ENCODE measurements at places on chromosomes 12 and 14.

- no peak for DNase-seq
Observed at GRCh38 chr14:53946404-53947093, 10.1 kb downstream of the BMP4 start.

DNA sequence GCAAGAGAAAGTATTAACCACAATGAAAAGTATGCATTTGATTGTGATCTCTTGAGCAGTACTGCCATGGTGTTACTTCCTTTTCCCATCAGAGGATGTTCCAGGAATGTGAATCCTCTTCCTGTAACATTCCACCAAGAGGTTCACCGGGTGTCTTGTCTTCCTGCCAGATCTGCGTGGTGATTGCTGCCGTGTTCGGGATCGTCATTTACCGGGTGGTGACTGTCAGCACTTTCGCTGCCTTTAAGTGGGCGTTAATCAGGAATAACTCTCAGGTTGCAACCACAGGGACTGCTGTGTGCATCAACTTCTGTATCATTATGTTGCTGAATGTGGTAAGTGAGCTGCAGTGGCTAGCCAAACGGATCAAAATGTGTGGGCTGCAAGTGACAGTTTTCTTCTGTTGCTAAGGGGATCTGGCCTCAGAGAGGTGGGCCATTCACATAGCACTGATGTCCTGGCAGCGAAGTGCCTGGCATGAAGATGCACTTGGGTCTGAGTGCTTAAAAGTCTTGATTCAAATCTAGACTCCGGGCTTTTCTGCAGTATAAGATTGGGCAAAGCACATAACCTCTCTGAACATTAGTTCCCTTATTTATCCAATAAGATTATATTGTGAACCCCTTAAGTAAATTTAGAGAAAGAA is 123.4 kb downstream of the SLC5A8 start:
- DNase-seq, result no peak

- DNase-seq, result no peak
Observed at GRCh38 chr14:85895603-85896002, 365.7 kb downstream of the FLRT2 start.

DNA sequence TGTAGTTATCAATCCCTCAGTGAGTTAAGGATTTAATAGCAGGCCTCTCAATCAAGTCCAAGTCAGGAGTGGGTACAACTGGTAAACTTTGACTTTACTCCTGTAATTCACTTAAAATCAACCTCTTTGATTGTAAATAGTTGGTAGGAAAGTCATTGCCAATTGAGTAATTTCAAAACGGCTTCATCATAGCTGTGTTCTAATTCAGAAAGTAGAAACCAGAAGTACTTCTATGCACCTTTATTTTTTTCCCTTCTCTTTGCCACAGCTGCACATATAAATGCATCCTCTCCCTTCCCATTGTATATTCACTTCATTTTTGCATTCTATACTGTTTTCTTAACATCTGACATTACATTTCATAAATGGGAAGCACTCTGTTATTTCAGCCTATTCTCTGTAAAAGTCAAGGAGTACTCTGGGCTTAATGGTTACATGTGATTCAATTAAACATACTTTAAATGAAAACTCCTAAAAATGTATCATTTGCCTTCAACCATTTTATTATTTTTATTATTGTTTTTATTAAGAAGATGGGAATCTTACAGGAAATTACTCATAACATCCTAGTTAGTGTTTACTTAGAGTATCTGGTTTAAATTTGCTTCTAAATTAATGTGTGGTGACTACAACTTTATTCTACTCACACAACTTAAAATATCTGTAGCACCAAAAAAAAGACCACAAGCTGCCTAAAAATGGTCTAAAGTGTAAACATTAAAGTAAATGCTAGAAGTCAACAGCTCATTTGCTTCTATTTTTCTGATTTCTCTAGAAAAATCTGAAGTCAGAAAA is 171.2 kb downstream of the CEP128 start:
- no peak for DNase-seq

- no peak for DNase-seq
Observed at GRCh38 chr12:69102856-69103255, 136.5 kb upstream of the CPSF6 start.

DNA sequence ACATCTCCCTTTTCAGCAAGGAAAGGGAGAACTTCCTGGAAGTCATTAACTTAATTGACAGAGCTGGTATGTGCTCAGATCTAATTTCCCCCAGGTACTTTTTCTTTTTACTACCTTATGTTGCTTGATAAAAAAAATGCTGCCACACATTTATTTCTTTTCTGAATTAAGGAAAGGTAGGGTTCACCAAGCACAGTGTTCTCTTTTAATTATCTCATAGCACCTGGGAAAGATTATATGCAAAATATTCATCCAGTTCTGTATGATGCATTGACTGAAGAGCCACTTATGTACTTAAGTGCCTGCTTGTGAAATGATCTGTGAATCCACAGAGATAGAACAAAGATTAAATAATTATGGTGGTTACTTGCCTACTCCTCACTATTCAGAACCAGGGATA is 25.1 kb downstream of the KCNC2 start:
- DNase-seq, result no peak

DNA sequence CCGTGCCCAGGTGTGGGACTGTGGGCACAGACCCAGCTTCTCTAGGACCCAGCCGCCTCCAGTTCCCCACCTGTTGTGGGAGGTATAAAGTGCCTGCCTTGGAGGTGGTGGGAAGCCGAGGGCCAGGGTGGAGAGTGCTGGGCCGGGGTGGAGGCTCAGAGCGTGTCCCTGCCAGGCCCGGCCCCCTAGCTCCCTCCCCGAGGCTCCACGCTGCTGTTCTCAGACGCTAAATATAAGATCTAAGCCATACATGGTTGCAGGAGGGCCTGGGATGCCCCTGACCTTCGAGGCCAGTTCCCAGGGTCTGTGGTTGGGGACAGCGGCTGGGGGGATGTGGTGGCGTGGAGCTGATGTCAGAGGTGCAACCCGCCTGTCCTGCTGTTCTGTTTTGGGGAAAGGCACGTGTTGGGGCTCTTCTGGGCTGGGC is 10.8 kb downstream of the INF2 start:
- DNase-seq, result no peak

DNA sequence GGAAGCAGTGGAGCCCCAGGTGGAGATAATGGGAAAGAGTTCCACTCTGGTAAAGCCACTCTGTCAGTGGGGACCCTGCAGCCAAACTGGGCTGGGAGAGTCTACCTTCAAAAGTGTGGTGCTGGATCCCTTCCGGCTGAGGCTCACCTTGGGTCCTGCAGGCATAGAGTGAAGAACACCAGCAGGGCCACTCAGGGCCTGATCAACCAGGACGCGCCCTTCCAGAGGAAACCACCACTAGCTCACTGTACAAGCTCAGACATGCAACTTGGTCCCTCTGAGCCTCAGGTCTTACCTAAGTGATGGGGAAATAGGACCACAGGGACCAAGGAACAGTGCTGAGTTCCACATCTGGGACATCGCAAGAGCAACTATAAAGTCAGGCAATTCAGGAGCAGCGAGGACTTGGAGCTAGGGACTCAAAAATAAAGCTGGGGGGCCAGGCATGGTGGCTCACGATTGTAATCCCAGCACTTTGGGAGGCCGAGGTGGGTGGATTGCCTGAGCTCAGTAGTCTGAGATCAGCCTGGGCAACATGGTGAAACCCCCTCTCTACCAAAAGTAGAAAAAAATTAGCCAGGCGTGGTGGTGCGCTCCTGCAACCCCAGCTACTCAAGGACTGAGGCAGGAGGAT is 5.9 kb upstream of the PRPH start:
- no peak for DNase-seq

DNA sequence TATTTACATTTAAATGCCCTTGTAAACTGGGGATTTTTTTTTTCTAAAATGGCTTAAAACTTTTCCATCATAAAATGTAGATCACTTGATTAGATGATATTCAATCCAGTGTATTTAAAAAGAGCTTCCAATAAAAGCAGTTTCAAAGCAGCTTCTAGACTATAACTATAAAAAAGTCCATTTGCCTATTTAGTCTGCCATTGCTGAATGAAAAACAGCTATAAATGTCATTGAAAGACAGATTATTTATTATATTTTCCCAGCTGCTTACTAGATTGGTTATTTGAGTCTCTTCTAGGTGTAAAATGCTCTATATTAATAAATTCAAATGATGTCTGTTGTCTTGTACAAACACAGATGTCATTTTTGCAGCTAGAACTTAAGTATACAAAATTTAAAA is 414.8 kb downstream of the RMST start:
- no peak for DNase-seq

DNA sequence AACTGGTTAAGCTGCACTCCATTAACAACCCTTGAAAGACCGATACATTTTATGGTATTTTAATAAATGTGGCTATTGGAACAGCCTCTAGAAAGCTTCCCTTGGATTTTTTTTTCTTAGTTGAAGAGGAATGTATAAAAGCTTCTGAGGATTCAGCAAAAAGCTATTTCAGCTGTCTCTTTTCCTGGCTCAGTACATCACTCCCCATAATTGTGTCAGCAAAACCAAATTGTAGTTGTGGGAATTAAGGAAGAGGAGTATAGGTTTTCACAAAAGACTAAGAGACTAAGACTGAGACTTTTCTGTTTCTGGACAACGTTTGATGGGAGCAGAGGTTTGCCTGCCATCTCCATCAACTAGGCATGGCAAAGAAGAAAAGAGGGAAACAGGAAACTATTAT is 106.5 kb downstream of the C12orf50 start:
- no peak for DNase-seq

DNA sequence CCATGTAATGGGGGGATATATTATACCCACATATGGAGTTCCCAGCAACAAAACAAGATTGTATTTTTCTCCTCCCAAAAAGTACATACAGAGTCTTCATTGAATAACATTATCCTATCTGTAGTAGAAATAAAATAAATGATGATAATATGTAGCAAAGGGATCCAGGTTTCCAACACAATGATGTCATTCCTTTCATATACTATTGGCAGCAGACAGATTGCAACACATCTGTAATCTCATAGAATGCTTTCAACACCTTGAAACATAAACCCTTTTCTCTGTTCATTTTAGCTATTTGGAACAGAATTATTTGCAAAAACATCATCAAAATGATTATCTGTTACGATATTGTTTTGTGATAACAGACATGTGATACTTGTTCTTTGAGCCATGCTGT is 317.6 kb downstream of the DPF3 start:
- DNase-seq, result no peak

DNA sequence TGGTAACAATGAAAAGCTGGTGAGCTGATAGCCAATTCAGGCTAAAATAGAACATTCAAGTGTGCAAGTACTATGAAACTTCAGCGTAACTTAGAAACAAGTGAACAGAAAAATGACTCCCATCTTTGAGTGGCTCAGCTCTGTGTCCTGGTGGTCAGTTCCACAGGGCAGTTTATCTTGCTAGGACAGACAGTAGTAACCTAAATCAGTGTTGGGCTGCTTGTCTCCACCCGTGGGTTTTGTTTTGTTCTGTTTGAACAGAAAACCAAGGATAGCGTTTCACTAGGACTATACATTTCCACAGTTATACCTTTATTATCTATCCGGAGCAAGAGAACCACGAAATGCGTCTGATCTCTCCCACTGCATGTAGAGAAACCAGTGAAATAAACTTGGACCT is 467.8 kb downstream of the EGLN3 start:
- DNase-seq, result no peak

DNA sequence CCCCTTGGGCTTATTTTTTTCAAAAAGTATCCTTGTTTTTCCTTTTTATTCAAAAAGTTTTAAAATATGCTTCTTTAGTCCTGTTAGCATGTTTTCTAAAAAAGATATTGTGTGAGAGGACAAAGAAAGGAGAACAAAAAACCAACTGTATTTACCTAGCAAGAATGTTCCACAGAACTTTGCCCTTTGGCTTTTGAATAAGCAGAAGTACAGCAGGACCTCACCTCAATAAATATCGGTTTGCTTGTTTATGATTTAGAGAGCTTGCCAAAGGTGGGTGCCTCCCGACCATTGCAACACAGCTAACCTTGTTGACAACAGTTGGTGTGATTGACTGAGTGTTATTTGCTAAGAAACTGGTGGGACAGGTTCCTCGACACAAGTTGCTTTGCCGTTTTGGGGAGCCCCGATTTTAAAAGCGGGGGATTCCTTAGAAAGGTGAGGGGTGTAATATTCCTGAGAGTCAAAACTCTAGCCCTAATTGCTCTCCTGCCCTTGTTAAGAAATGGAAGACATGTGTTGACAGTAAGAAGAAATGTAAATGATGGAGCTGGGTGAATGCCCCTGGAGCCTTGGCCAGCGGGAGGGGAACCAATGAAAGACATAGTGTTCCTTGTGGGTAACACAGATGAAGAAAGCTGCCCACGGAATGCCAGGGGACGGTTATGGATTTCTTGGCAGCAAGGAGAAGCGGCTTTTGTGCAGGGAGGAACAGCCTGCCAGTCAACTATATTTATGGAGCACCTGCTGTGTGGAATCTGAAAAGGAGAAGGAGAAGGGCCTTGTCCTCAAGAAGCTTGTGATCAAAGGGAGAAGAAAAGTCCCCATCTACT is 13.7 kb downstream of the MYBPC1 start:
- DNase-seq, result no peak

DNA sequence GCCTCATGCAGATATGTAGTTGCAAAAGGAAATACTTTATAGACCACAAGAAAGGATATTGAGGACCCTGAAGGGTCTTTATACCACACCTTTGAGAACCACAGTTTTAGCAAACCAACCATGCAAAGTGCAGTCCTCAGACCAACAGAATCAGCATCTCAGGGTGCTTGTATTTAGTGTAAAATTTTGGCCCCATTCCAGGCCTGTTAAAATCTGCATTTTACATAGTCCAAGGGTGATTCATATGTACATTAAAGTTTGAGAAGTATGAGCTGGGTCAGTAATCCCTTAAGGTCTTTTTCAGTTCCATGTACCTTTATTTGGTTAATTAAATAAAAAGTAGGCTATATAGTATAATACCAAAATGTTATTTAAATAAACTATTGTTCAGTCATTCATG is 91.2 kb downstream of the WNK1 start:
- DNase-seq, result peak; percentile 36

- DNase-seq, result no peak
Observed at GRCh38 chr12:7058850-7059395, 1.6 kb upstream of the C1S start.

GRCh38 chr14:21915826-21916225 is 242.2 kb upstream of the OR4E1 start:
- no peak for DNase-seq

GRCh38 chr12:51630986-51631385 is 40.0 kb downstream of the SCN8A start:
- DNase-seq, result no peak

- no peak for DNase-seq
Observed at GRCh38 chr14:90280096-90280495, 23.7 kb downstream of the PSMC1 start.

DNA sequence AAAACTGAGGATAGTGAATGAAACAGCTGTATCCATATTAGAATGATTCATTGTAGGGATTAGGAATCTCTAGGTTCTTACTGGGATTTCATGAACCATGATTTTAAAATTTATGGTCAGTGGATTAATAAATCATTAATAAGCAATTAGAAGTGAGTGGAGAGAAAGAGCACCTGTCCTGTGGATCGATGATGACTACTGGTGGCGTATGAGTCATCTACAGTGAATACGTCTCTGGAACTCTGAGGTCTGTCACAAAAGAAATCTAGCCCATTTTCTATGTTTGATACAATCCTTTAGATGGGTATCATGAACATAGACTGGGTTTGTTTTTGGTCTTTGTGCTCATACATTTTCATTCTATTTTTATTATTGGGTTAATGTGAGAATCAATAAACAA is 77.3 kb upstream of the RTL1 start:
- DNase-seq, result no peak

- no peak for DNase-seq
Observed at GRCh38 chr12:110537605-110538409, 35.7 kb downstream of the RAD9B start.

GRCh38 chr14:101177301-101177971 is 273.9 kb upstream of the RTL1 start:
- no peak for DNase-seq

GRCh38 chr12:94762259-94762942 is 112.0 kb upstream of the TMCC3 start:
- no peak for DNase-seq
